ENCODE measurements at places on chromosomes 2 and 18. TPM values are rescaled to one million over a fixed set of nuclear protein-coding genes. Genes with fewer than 3 reads are reported as not detected.

DNA sequence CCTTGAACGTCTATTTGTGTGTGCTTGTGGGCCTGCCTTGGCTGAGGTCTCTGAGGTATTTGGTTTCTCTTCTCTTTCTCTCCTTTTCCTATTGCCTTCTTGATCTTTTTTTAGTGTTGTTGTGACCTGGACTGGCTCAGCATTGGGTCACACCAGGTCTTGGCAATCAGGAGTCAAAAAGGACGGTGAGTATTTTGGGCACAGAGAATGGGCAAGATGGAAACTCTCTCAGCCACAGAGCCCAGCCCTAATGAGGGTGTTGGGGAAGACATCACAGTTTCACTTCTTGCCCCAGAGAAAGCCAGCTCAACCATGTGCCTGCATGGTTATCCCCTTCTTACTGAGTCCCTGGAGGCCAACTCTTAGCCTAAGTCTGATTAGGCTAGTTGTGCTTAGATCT is 13.7 kb upstream of the INO80C start:
- DNase-seq = no peak

DNA sequence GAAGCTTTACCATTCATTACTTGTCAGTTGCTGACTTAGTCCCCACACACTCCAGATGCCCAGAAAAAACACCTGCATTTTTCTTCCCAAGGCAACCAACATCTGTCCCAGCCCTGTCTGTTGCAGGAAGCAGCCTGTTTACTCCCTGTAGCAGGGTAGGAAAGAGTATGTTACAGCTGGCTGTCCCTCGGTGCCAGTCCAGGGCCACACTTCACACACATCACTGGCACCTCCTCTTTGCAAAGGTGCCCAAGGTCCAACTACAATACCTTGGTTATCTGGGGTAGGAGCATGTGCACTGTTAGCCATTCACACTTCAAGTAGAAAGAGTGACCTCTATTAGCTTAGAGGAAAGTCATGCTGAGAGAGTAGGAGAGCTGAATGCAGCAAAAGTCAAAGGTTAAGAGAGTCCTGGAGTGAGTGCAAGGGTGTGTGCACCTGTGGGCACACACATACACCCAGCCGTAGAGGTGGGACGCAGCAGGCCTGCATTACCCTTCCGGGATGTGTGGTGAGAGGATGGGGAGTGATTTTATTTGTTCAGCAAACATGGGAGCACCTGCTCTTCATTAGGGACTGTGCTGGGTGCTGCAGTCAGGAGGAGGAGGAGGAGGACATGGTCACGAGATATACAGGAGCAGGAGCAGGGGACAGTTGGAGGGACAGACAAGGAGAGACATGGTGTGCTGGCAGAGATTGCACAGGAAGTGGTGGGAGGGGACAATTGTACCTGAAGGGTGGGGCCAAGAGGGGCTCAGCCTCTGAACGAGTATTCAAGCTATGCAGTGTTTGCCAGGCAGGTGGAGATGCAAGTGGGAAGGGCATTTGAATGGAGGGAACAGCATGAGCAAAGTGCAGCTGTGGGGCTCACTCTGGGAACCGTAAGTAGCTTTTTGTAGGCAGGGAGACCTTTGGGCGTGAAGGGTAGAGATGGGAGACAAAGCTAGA is 69.8 kb downstream of the TSN start:
- DNase-seq = peak; percentile 31

The SATB2 gene
- total RNA-seq = 26.7 TPM

The DOCK10 gene
- total RNA-seq = 68.2 TPM

The TBR1 gene
- not detected for total RNA-seq

The CHPF gene
- total RNA-seq = 30.5 TPM

DNA sequence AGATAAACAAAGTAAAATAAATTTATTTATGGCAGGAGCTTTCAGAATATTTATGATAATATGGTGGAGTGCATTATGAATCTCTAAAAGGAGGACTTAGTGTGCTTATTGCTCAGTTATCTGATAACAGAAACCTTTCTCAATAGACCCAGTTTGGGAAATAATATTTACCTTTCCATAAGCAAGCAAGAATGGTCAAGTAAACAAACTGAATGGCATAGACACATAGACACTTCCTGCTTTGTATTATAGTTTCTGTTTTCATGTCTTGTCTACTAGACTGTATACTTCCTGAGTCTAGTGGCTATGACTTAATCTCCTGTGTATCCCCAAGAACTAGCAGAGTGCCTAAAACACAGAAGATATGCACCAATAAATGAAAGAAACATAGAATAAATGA is 87.8 kb downstream of the UPP2 start:
- no peak for DNase-seq

The ALKAL2 gene
- total RNA-seq = not detected

- DNase-seq = no peak
These were observed 515.4 kb upstream of the SOX11 start for GRCh38 chr2:5176764-5177163.

GRCh38 chr2:128284841-128285240 is 33.8 kb downstream of the HS6ST1 start:
- DNase-seq = no peak

The IL36G gene
- total RNA-seq = not detected

The ABHD1 gene
- total RNA-seq = not detected

DNA sequence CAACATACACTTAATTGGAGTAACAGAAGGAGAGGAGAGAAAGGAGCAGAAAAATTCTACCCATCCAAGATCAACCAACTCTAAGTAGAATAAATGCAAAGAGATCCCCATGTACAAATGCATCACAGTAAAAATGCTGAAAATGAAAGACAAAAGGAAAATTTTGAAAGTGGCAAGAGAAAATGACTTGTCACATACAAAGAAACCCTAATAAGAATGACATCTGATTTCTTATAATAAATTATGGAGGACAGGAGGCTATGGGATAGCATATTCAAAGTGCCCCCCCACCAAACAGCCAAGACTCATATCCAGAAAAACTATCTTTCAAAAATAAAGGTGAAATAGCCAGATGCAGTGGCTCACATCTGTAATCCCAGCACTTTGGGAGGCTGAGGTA is 22.2 kb upstream of the INPP4A start:
- DNase-seq = no peak

The NGEF gene
- total RNA-seq = not detected

DNA sequence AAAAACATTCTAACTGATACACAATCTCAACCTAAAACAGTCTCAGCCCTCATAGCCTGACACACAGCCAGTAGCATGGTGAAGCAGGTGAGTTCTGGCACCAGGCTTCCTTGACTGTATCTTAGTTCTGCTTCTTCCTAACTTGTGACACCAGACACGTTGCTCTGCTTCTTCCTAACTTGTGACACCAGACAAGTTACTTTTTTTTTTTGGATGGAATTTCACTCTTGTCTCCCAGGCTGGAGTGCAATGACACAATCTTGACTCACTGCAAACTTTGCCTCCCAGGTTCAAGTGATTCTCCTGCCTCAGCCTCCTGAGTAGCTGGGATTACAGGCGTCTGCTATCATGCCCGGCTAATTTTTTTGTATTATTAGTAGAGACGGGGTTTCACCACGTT is 6.7 kb upstream of the ATG16L1 start:
- DNase-seq = no peak

The TFCP2L1 gene
- 1.4 TPM for total RNA-seq

DNA sequence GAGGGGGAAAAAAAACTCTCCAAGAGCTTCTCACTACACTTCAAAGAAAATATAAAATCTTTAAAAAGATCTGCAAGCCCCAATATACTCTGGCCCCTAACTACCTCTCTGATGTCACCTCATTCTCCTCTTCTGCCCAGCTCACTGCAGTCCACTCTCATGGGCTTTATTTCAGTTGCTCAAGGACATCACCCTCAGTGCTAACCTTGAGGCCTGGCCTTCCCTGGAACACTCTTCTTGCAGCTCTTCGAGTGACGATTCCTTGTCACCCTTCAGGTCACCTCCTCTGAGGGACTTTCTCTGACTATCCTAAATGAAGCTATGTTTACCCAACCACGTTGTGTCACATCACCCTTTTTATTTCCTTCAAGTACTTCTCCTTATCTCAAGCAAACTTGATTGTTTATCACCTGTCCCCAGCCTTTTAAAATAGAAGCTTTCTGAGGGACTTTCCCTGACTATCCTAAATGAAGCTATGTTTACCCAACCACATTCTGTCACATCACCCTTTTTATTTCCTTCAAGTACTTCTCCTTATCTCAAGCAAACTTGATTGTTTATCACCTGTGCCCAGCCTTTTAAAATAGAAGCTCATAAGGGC is 10.4 kb downstream of the RTTN start:
- DNase-seq = no peak

The AMMECR1L gene
- 17.1 TPM for total RNA-seq

DNA sequence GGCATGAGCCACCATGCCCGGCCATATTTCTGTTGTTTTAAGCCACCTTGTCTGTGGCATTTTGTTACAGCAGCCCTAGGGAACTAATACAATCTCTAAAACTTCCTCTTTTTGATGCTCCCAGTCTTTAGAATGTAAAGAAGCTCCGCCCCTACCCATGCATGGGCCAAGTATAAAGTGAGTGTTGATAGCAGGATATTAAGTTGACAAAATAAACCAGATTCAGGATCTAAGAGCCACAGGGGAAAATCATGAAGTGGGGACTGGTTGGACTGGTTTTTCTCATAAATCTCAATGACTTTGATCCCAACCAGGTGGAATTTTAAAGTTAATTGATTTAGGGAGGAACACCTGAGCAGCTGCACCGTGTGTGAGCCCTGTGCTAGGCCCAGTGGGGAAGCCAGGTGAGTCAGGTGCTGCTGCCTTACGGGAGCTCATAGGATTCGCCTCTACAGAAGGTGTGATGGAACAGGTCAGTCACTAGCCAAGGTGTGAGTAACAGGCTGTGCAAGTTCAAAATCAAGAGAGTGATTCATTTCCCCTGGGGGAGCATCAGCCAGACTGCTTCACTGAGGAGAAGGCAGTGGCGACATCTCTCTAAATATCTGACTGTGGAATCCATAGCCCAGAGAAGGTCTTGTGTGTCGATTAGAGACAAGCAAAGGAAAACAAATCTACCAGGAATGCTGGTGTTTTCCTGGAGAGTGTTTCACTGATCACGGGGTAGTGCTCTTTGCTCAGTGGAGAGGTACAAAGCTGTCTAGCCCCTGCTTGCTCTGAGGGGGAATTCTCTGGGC is 63.0 kb upstream of the MSH2 start:
- DNase-seq = no peak

DNA sequence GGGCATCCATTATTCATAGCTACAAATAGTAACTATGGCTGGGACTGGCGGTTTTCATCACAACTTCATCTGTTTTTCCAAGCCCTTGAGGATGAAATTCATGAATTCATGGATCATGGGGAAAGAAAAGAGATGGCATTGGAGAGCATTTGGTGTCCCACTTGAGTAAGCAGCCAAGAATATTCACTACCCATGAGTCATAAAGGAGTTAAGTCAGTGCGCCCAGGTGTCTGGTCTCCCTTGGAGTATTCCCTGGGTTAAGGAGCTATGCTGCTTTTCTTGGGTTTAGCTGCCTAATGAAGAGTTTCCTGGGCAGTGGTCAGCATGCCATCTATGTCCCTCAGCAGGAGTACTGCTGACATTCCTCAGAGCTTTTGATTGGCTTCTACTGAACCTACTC is 21.3 kb upstream of the LDAH start:
- DNase-seq = no peak

GRCh38 chr2:148577845-148578492 is 66.6 kb upstream of the EPC2 start:
- DNase-seq = no peak

DNA sequence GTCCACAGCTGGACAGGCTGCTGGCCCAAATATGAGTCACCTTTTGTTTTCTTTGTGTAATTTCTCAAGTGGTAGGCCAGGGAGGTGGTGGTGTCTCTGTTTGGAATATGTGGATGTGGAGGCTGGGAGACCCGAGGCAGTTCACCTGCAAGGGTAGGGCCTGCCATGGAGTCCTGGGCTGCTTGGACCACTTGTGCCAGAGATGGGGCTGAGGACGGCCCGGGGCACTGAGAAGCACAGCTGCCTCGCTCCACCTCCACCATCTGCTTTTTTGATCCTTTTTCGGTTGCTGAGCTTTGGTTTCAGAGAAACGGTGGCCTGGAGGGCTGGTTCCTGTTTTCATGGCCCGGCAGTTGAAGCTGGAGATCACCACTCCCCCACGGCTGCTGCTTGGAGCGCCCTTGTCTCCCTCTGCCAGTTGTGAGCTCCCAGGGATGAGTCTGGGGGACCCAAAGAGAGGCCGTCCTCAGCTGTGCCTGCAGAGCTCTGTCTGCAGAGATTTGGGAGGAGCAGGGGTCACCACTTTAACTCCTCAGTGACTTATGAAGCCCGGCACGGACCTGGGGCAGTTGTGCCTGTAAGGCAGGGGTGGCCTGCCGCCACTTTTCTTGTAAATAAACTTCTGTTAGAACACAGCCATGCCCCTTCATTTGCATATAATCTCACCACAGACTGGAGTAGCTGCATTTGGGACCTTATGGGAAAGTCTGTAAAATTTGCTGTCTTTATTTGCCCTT is 67.6 kb upstream of the MCFD2 start:
- peak; percentile 94 for DNase-seq

GRCh38 chr2:69827796-69828540 is 1.5 kb upstream of the GMCL1 start:
- DNase-seq = no peak

The AAMP gene
- 59.7 TPM for total RNA-seq

The M1AP gene
- not detected for total RNA-seq

DNA sequence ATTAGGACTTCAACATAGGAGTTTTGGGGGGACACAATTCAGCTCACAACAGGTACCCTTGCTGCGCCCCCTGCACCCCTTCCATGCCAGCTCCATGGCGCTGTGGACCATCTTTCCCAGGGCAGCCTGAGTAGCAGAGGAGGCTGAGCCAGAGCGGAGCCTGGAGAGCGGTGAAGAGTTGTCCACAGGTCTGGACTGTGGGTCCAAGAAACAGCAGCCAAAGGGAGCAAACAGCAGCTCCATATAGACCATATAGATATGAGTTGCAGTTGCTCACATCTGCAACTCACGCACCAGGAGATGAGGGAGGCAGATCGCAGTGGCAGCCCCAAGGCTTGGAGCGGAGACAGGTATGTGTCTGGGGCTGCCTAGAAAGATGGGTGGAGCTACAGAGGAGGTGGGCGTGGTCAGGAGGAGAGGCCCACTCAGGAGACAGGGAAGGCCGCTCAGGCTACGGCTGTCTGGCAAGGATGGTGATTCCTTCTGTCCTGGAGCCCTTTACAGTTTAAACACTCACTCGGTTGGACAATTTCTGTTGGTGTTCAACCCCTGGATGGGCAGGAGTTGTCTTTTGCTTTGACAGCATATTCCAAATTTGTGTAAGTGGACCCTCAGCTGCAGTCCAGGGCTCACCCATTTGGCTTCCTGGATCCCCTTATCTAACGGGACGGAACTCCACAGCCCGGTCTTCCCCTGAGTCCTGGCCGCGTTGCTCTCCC is 155.1 kb downstream of the LPIN1 start:
- DNase-seq = no peak

The PPIG gene
- total RNA-seq = 65.1 TPM

The ZBTB14 gene
- total RNA-seq = 33.9 TPM

The TIGD1 gene
- 18.5 TPM for total RNA-seq
